ENCODE measurements at places on chromosomes 4 and X. TPM values are rescaled to one million over a fixed set of nuclear protein-coding genes. Genes with fewer than 3 reads are reported as not detected.
A peak's percentile ranks its signal among the peaks of the same experiment; 100 is the strongest.

DNA sequence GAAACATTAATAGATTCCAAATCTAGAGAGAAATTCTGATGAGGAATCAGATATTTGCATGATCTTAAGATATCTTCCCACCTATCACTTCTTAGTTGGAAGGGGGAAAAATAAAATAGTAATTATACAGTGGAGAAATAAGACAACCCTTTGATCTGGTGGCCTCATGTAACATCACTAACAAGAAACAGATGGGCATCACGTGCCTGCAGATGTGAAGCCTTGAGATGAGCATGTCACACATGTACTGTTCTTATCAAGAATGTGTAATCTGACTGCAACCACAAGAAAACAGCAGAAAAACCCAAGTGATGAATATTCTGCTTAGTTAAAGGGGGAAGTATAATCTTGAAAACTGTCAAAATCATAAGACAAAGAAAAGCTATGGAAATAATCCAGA is 31.4 kb upstream of the NKX6-1 start:
- DNase-seq = no peak

- no peak for DNase-seq
Observed at GRCh38 chr4:173002830-173003561, 165.6 kb upstream of the GALNT7 start.

DNA sequence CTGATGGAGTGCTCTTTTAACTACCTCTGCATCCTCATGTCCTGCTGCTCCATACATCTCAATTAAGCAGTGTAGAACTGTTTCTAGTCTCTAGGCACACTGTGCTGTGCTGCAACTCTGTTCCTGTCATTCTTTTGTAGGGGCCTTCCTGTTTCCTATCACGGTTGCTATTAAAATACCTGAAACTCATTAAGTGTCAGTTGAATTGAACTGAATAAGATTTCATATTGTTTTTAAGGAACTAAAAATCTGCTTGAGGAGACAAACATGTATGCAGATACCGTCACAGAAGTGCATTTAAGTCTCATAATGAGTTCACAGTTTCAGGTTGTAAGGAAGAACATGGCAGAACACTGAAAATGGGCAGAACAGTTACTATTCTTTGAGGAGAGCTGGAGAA is 170.1 kb downstream of the LARP7 start:
- no peak for DNase-seq

GRCh38 chrX:44349561-44349960 is 6.1 kb upstream of the EFHC2 start:
- no peak for DNase-seq

DNA sequence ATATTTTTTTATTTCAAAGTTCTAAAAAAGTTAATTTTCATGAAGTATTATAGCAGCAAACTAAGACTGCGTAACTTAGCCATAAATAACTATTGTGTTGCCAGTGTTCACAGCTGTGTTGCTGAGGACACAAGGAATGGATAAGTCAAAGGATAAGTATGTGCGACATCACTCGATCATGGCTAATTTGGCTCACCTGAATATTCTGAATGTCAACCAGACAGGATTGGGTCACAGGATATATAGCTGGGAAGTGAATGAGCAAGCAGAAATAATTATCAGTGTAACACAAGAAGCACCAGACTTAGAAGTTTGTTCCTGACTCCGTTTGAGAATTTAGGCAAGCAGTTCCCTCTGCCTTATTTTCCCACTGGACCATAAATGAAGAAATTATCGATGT is 33.9 kb downstream of the PRDM8 start:
- no peak for DNase-seq

- DNase-seq = no peak
Observed at GRCh38 chrX:14274691-14275090, 245.0 kb upstream of the GEMIN8 start.

- no peak for DNase-seq
Observed at GRCh38 chr4:31929676-31930345, 1209.6 kb downstream of the PCDH7 start.

DNA sequence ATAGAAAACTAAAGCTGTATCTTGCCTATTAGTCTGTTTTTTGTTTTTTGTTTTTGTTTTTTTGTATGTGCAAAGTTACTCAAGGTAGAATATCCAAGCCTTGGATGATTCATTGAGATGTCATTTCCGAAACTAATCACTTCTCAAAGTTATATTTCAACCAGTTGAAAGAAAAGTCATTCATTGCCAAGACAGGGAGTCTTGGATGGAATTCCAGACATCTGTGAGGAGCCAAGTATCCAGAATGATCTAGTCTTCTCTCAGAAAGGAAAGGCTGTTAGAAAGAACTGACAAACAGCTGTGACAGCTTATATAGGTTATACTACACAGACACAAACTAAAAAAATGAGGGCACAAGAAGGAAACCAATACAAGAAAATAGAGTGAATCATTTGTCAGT is 141.1 kb upstream of the NDST3 start:
- DNase-seq = no peak

GRCh38 chr4:26753617-26754016 is 107.0 kb upstream of the STIM2 start:
- DNase-seq = no peak

DNA sequence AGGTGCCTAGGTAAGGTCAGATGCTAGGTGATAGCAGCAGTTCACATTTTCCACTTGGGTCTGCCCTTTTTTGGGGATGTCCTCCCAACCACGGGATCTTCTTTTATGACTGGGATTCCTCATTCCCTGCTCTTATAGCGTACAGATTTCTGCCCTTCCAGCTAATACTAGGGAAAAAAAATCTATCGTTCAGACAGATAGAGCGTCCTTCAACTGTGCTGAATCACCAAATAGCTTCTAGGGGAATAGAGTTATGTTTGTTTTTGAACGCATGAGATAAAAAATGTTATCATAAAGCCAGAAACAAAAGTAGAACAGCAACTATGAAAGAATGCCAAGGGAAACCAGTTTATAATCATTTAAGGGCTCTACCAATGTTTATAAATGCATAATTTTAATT is 13.0 kb downstream of the RAP2C start:
- no peak for DNase-seq

GRCh38 chrX:121641560-121641959 is 594.1 kb downstream of the GLUD2 start:
- no peak for DNase-seq

- DNase-seq = no peak
Observed at GRCh38 chr4:187500796-187501195, 494.8 kb upstream of the ZFP42 start.

- DNase-seq = no peak
Observed at GRCh38 chr4:42637104-42637503, 19.8 kb downstream of the ATP8A1 start.

GRCh38 chr4:98784947-98785706 is 126.7 kb upstream of the TSPAN5 start:
- DNase-seq = no peak

DNA sequence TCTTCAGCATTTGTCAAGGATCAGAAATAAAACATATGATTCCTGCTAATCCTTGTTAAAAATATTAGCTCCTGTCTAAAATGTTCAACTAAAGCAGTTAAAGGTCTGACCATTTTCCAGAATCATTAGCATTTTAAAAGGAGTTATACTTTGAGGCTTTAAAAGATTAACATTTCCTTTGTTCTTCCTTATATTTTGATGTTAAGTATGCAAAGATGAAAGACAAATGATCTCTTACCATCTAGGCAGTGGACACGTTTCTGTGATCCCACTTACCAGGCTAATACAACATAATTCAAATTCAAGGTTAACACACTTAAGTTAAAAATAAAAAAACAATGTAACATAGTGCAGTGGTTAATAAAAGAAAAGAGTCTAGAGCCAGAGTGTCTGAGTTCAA is 61.8 kb upstream of the COX18 start:
- no peak for DNase-seq

GRCh38 chr4:106287353-106287969 is 28.5 kb downstream of the TBCK start:
- peak; percentile 51 for DNase-seq

GRCh38 chr4:121696581-121697461 is at the start of gene ANXA5:
TSS of gene ANXA5 (minus strand) at chr4:121696980. CDS start at chr4:121696589, 391 bp downstream.
- DNase-seq = peak; percentile 85

GRCh38 chr4:1376391-1376840 is 29.4 kb downstream of the UVSSA start:
- no peak for DNase-seq

GRCh38 chrX:17656035-17656418 is 81.3 kb upstream of the SCML1 start:
- DNase-seq = no peak

DNA sequence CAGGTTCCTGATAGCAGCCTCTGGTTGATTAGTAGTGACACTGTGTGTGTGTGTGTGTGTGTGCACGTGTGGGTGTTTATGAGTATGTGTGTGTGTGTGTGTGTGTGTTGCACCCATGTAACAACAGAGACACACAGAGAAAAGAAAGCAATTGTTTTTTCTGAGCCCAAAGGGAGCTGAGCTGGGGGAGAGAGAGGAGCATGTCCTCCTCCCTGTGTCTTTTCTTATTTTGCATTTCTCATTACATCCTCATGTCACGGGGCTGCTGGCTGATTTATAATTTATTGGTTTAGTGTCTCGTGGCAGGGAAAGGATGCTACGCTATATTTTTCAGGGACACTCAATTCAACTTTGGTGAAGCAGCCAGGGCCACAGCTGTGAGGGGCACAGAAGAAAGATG is 511.4 kb downstream of the BCOR start:
- DNase-seq = no peak

DNA sequence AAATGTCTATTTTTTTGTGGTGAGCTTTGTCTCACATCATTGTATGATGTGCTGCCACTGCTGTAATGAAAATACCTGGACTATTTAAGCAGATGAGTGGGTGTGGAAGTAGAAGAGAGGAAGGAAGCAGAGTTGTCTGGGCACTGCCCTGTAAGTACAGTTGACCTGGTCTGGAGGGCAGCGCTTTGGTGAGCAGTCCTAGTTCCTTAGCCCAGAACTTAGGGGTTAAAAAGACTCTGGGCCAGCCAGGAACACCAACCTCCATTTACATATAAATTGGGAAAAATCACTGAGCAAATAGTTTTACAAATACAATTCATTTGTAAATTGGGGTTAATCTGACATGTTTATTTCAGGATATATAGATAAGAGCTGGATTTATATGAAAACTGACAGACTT is 347.1 kb upstream of the FAT1 start:
- DNase-seq = no peak

DNA sequence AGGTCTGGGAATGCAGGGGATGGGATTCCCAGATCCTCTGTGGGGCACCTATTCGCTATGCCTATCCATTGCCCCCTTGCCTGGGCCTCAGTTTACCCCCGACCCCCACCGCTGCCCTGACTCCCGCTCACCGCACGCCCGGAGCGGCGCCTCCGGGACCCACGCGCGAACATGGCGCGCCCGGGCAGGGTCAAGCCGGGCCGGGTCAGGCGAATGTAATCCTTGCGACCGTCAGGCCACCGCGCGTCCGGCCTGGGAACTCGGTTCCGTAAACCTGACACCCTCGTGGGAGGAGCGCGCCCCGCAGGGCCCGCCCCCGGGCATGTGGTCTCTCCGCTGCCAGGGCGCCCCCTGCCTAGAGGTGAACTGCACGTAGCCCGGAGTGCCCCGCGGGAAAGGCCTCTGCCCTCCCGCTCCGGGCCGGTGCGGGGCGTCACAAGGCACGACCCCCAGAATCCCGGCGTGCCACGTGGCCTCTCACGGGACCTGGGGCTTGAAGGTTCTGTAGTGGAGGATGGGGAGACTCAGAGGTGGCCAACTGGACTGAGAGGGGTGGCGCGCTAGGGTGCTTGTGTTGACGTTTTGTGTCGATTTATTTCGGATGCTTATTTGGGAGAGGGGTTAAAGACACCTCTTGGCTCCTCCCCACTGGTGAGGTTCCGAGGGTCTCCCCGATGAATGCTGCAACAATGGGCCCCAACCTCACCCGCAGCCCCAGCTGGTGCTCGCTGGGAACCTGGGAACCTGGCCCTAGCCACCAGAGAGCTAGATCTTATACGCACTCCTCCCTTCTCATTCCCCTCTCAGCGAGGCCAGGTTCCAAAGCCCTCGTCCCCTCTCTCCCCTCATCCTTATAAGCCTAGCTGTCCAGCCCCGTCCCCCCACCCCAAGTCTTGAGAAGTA is at the start of gene PRICKLE3:
Gene PRICKLE3 (minus strand): TSS at position 249 of the 903 bp plus-strand sequence. CDS start 76 bp downstream, at position 173.
- peak; percentile 87 for DNase-seq

DNA sequence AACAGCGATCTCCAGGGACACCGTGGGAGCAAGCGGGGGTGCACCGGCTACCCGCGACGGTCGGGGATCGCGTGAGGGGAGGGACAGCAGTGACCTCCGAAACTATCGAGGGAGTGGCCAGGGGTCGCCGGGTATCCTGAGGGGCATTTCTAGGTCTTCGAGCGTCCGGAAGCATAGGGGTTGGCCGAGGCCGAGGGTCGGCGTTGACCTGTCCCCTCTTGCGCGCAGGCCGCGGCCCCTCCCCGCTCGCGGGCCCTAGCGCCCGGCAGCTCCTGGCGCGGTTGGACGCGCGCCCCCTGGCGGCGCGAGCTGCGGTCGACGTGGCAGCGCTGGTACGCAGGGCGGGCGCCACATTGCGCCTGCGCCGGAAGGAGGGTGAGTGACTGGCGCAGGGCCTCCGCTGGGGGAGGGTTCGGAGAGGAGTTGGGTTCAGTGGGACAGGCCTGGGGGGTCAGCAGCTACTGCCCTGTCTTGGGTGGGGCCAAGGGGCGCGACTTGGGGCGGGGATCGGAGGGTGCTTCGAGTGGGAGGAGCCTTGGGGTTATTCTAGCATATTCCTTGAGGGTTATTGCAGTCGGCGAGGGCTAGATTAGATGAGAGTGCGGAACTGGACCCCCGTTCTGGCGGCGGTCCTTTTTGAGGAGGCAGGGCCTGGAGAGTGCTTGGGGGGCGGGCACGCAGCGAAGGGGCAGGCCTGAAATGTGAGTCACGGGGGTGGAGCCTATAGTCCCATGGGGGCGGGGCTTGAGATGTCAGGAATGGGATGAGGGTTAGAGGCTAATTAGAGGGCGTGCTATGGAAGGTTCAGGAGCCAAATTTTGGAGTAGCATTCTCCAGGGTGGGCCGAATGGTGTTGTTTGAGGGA is 1.2 kb downstream of the MAGIX start:
- DNase-seq = peak; percentile 88

GRCh38 chr4:31392923-31393322 is 672.8 kb downstream of the PCDH7 start:
- DNase-seq = no peak

The CACNA1F gene
- not detected for total RNA-seq

The MAOB gene
- 56.8 TPM for total RNA-seq

The IL13RA2 gene
- total RNA-seq = not detected

The MAGED1 gene
- 109 TPM for total RNA-seq

The PPP1R3F gene
- total RNA-seq = 14.7 TPM

The PCSK1N gene
- total RNA-seq = 53.3 TPM

The GCNA gene
- 8.1 TPM for total RNA-seq

The STARD8 gene
- 0.47 TPM for total RNA-seq

The KLF8 gene
- total RNA-seq = 0.83 TPM

The MTNR1A gene
- 1.6 TPM for total RNA-seq

The CYTL1 gene
- not detected for total RNA-seq

The UGT8 gene
- total RNA-seq = 23.1 TPM

The ATOH1 gene
- total RNA-seq = not detected

The RADX gene
- 4.3 TPM for total RNA-seq

The CEP135 gene
- total RNA-seq = 9.4 TPM

The ADRA2C gene
- 3.4 TPM for total RNA-seq

The SH3D19 gene
- total RNA-seq = 15.5 TPM

Data from Calu3 (cell line).